ENCODE measurements at places on chromosomes 13 and 19.

DNA sequence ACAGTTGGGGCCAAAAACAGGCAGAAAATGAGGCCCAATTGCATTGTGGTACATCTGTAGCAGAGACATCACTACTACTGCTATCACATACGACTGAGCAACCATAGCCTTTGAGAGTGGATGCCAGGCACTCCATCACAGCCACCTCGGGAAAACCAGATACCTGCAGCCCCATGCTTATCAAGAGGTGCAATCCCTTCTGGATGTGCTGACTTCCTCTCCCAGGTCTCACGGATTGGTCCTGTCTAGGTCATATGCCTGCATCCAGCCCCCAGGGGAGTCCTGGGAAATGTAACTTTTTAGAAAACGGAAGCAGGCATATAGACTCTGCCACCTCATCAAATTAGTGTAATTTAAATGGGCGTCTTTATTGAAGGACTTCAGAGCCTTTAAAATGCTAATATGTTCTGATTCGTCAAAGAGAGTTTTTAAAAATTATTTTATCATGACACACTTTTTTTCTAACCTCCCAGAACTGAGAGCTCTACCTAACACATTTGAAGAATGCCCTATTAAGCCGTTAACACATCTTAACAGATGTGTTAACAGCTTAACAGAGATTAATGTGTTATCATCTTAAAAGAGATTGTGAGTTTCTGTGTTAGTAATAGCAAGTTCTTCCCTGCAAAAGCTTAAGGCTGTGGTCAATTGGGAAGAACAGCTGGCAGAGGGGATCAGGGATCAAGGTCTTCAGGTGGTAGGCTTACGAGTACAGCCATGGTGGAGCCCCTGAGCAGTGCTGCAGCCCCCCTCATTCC, 63.9 kb downstream of the DLEU7 start:
- no peak for DNase-seq

GRCh38 chr13:100887729-100888151, 213.1 kb upstream of the TMTC4 start:
- peak; percentile 89 for DNase-seq

DNA sequence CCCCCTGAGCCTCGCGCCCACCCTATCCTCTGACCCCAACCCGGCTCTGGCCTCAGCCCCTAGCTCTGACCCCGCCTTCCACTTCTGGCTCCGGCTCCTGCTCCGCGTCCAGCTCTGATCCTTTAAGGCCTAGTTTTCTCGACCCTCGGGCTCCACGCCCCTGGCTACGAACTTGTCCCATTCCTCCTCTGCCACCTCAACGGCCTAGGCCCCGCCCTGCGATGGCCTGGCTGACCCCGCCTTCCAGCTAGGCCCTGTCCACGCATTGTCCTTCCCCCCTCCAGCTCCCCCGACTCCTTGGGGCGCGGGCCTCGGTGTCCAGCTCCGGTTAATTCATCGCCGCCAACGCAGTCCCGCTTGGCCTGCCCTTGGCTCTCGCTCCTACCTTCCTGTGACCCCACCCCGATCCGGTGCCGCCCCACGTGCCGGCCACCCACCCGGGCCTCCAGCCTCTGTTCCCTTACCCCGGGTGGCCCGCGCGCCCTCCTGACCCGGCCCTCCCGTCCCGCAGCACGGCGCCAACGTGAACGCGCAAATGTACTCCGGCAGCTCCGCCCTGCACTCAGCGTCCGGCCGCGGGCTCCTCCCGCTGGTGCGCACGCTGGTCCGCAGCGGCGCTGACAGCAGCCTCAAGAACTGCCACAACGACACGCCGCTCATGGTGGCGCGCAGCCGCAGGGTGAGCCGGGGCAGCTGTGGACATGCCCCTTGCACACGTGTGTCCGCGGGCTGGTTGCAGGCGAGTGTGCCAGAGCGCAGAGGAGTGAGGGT, 9.4 kb downstream of the BCL3 start:
- DNase-seq: no peak

DNA sequence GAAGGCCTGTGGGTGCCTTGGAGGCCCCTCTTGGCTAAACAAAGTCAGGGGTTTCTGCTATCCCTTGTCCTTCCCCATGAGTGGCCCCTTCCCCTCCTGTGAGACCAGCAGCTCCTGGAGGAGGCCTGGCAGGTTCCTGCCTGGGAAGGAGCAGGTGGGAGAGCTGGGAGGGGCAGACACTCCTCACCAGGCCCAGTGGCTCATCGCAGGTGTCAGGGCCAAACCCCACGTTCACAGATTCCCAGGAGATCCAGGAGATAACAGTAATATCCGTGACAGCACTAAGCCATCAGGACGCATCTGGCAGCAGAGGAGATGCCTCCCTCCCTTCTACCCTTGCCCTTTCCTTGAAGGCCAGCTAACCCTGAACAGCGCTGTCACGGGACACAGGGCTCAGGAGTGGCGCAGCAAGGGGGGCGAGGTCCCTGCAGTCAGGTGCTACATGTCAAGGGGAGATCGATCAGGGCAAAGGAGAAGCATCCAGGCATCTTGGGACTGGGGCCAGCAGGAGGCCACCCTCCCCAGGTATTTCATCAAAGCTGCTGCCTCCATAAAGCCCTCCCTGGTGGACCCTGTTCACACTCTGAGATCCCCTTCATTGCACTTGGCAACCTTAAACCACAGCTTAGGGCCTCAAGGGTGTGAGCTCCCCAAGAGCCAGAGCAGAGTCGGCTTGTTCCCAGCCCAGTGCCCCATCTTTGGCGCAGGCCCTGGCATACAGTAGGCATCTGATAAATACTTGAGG, 4.8 kb downstream of the CEBPA start:
- DNase-seq: no peak

DNA sequence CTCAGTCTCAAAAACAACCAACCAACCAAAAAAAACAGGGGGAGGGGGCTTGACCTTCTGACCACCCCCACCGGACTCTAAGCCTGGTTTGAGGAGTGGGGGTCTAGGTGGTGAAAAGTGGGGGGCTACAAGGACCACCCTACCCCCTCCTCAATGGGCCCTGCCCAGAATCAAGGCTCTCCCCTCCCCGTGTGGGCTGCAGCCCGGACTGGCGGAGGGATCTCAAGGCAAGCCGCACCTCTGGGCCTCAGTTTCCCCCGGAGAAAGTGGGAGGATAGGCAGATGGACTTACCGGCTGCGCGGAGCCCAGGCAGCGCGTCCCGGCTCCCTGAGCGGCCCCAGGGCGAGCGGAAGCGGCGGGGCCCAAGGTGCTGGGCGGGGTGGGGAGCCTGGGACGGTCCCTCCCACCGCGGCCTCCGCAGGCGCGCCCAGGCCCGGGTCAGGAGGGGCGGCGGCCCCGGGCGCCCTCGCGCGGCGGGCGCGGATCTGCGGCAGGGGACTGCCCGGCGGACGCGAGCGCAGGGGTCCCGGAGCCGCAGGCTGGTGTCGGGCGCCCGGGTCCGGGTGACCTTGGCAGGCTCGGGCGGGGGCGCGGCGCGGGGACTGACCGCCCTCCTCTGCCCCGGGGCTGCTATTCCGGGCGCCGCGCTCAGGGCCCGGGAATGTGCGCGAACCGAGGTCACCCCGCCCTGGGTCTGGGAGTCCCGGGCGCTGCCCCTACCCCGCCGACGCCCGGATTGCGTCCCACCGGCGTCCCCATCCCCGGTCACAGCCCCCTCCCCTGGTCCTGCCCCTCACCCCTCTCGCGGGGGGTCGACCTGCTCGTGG, at the start of gene ADAMTSL5:
Gene ADAMTSL5 (minus strand): TSS at position 349 of the 828 bp plus-strand sequence. CDS start 2,076 bp downstream, outside the sequence.
- DNase-seq: no peak

DNA sequence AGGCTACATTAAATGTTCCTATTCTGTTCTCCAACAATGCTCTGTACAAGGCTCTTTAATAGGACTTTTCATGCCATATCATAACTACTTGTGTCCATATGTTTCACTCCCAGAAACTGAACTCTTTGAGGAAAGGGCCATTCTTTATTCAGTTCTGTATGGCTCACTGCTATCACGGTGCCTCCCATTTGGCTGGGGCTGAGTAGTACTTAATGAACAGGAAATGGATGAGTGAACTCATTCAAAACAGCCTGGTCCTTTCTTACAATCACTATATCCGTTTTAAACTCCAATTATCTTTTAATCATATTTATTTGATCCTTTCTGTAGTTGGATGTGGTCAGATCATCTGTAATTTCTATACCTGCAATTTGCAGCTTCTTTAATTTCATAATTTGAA, 410.6 kb downstream of the TBC1D4 start:
- DNase-seq: peak; percentile 30

- DNase-seq: peak; percentile 31
Observed at GRCh38 chr13:113297370-113298042, 467 bp downstream of the LAMP1 start.

DNA sequence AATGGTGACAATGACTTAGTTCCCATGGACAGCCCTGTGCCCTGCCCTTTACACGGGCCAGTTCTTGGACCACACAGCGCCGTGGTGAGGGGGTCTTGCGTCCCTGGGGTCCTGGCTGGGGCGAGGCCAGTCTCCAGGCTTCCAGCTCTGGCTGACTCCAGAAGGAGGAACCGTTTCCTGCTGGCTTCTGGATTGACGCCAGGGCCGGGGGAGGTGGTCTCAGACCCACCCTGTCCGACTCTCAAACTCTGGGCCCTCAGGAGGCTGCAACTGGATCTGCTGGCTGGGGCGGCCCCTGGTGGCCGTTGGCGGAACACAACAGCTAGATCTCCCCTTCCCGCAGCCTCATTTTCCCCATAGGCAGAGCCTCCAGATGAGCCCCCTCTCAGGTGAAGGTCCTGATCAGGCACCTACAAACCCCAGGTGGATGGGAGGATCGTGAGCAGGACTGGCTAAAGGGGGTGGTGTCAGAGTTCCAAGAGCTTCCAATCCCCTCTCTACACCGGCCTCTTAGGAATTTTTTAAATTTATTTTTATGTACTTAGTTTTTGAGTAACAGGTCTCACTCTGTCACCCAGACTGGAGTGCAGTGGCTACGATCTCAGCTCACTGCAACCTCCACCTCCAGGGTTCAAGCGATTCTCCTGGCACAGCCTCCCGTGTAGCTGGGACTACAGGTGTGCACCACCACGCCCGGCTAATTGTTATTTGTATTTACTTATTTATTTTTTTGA, 8.0 kb downstream of the CCDC194 start:
- no peak for DNase-seq

DNA sequence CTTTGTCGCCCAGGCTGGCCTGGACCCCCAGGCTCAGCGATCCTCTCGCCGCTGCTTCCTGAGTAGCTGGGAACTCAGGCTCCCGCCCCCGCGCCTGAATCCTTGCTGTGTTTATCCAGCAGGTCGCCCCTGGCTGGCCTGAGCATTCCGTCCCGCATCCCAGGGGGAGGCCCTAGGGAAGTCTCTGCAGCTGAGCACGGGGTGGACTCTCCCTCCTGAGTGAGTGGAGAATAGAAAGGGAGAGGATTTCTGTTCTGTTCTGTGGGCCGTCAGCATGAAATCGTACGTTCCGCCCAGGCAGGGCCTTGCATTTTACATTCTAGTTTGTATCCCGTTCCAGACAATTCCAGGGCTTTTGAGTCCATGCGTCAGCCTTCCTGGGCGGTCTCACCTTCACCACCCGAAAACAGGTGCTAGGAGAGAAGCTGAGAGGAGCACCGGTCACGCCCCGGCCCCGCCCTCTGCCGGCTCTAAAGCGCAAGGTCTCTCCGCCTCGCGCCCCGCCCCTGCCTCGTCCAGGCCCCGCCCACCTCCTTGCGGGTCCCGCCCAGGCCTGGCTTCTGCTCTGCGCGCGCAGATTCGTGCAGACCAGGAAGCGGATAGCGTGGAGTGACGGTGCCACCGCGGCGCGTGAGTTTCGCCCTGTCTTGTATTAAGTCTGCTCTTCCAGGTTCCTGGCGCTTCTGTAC, at the start of gene ZNF761:
Gene ZNF761 (plus strand): TSS at position 586 of the 689 bp plus-strand sequence. CDS start 15,285 bp downstream, outside the sequence.
- peak; percentile 95 for DNase-seq

DNA sequence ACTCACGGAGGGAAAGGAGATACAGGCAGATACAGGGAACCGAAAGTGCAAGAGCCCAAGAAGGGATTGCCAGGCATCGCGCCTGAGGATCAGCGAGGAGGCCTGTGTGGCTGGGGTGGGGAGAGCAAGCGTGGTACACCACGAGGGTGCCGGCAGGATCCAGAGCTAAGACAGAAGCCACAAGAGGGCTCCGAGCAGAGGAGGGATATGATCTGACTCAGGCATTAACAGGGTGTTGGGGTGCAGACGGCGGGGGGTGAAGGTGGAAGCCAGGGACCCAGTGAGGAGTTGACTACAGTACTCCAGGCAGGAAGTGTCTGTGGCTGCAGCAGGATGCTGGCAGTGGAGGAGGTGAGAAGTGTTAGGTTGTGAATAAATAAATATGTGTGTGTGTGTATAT, 5.4 kb upstream of the PPP1R37 start:
- no peak for DNase-seq

DNA sequence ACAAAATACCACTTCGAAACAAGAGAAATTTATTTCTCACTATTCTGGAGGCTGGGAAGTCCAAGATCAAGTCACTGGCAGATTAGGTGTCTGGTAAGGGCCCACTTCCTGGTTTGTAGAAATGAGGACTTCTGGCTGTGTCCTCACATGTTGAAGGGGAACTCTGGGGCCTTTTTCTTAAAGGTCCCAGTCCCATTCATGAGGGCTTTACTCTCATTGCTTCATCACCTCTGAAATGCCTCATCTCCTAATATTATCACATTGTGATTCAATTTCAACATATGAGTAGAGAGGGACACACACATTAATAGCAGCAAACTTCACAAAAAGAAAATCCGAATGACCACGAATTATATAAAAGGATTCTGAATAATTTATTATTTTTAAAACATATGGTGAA, 21.6 kb upstream of the SIGLEC14 start:
- DNase-seq: no peak

Measured in dermis microvascular lymphatic vessel endothelial cell (primary cell).